DMS 273 treated with DMSO at 0.1 percent for 48 hours (cell line): ENCODE measurements at places on chromosomes 12 and 14.

DNA sequence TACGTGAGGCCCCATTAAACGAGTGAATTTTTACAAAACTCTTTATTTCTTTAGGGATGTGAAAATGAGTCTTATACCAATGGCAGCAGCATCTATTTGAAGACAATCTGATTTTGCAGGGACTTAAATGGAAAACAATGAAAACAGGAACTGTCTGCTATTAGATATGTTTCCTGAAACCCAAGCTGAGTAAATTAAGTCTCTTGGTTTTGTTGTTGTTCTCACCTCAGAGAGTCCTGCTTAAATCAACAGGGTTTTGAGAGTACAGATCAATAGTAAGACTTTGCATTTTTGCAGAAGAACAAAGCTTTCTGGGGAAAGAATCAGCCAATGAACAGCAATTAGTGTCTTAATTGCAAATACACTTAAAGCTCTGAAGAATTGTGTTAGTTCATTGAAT, 39.1 kb upstream of the LGR5 start:
- no peak for DNase-seq

DNA sequence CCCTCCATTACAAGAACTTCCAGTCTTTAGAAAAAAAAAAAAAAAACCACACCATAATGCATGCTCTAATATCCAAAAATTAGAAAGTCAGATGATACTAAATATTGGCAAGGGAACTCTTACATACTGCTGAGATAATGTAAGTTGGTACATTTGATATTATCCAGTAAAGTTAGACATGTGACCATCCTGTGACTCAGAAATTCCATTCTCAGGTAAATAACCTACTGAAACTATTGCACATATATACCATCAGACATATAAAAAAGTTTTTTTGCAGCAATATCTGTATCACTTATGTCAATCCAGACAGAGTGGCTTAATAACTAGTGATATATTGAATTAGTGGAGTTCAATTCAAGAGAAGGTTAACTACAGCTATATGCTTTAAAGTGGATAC, 63.5 kb downstream of the KITLG start:
- DNase-seq, result no peak

DNA sequence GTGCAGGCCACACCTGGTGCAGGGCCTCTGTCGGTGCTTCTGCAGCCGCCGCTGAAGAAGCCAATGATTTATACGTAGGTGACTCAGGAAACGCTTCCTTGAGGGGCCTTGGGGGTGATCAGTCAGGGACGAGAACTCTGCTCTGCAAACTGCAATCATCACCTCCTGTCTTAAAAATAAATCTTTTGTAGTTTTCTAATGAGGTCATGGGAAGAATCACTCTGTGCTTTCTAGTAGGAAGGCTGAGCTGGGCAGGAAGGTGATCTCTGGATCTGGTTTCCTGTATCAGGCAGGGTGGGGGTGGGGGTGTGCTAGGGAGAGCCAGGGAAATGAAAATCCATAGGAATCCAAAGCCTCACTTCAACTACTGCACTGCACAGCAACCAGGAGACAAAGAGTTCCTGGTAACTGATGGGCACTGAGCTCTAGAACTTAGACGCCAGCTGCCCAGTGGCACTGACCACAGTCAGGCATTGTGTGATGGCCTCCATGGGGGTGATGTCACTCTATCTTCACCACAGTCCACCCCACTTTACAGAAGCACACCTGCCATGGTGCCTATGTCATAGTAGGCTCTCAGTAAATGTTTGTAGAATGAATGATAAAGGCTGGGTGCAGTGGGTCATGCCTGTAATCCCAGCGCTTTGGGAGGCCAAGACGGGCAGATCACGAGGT, 292.4 kb upstream of the PWP1 start:
- no peak for DNase-seq

DNA sequence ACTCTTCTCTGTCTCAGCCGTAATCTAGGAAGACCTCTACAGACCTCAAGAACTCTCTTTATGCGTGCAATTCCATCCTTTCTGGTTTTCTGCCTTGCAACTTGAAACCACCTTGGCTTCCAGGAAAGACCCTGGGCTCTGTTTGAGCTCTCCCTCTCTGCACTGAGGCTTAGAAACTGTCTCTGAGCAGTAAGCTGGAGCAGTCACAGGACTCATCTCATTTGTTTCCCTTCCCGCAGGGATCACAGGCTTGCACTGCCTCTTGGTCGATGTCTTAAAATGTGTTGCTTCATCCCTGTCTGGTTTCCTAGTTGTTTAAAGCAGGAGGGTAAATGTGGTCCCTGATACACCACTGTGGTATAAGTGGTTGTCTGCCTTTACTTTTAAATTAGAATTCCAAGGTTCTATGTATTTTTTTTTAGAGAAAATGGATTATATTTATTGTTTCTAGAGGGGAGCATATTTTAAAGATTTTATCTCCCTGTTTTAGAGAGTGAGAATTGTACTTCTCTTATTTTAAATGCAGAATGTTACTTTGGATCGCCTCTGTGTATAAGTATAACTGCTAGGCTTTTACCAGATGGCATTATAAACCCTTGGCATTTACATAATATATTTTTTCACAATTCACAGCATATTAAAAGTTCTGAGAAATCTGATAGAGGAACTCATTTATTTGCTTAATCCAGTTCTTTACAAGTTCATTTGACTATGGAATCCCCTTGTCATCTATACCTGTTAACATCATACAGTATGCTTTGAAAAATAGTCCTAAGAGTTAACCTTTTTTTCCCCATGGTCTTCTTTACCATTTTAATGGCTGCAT, 26.4 kb downstream of the EID3 start:
- DNase-seq, result no peak

- DNase-seq, result no peak
Observed at GRCh38 chr12:110888256-110888991, 32.0 kb downstream of the MYL2 start.
